CD4-positive, CD25-positive, alpha-beta regulatory T cell (primary cell): ENCODE measurements at places on chromosomes 12 and 14. TPM values are rescaled to one million over a fixed set of nuclear protein-coding genes. Genes with fewer than 3 reads are reported as not detected.

Gene SLC17A8
- not detected for total RNA-seq

Gene CLECL1
- 0.84 TPM for total RNA-seq

Gene AICDA
- total RNA-seq, result not detected

Gene JPH4
- total RNA-seq, result not detected

Gene MYBPC1
- total RNA-seq, result not detected

GRCh38 chr14:45066667-45067066 is 17.2 kb upstream of the PRPF39 start:
- H3K36me3 ChIP-seq, result no peaks in the 10 kb centered on the region
- H3K27me3 ChIP-seq, result no peaks in the 10 kb centered on the region
- H3K4me3 ChIP-seq, result no peak overlapping the region
- no peaks in the 10 kb centered on the region for H3K4me1 ChIP-seq

DNA sequence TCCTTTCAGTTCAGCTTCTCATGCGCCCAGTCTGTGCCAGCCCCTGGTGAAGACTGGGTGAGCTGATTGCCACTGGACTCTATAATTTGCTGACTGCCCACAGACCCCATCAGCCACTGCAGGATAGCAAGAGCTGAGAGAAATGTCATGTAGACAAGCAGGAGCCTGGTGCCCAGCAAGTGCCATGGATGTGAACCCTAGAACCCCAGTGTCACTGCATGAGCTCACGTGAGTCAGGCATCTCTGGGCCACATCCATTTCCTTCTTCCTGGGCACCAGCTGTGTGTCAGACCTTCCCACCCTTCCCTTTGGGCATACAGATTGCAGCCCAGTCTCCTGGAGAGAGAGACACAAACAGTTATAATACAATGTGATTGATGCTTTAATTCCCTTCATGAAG is 73.8 kb downstream of the NTF3 start:
- no peak for DNase-seq
- H3K27ac ChIP-seq, result no peak overlapping the region
- H3K4me1 ChIP-seq, result no peaks in the 10 kb centered on the region
- H3K27me3 ChIP-seq, result no peaks in the 10 kb centered on the region

- H3K36me3 ChIP-seq, result peaks cover 6% of the 10 kb centered on the region
- DNase-seq, result no peak
These were observed 47.6 kb downstream of the CRACR2A start for GRCh38 chr12:3705354-3705675.

GRCh38 chr14:81633496-81633895 is 99.8 kb upstream of the SEL1L start:
- no peaks in the 10 kb centered on the region for H3K4me1 ChIP-seq
- no peaks in the 10 kb centered on the region for H3K27me3 ChIP-seq
- DNase-seq, result no peak
- H3K36me3 ChIP-seq, result no peaks in the 10 kb centered on the region
- H3K27ac ChIP-seq, result no peak overlapping the region

DNA sequence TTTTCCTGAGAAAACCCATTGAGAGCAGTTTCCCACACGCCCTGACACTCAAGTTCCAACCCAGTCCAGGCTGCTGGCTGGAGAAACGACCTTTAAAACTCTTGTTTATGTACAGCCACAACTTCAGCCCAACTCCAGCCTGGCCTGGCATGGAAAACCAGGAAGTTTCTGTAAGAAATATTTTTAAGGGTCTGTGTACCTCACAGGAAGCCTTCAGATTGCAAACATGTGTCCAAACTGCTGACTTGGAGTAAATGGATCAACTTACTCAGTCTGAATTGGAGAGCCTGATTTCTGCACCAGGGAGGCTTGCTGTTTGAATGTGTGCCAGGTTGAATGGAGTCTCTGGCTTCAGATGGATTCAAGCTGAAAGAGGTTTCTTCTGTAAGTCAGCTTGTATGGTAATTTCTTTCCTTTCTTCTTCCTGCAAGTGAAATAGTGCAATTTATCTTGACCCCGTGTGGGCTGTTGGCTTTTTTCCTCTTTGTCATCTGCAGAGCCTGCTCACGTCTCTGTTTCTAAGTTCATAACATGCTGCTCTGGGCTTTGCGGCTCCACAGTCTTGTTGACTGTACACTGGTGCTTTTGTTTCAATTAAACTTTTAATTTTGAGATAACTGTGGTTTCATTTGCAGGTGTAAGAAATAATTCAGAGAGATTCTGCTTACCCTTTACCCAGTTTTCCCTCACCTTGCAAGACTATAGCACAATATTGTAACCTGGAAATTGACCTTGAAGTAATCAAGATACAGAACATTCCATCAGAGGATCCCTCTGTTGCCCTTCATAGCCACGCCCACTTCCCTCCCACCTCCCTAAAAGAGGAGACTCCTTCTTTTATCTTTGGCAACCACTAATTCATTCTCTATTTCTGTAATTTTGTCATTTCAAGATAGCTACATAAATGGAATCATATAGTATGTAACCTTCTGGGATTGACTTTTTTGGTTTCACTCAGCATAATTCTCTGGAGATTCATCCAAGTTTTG is 109.7 kb upstream of the PRMT8 start:
- no peak for DNase-seq
- no peaks in the 10 kb centered on the region for H3K27me3 ChIP-seq
- H3K4me3 ChIP-seq, result no peak overlapping the region
- no peaks in the 10 kb centered on the region for H3K36me3 ChIP-seq

DNA sequence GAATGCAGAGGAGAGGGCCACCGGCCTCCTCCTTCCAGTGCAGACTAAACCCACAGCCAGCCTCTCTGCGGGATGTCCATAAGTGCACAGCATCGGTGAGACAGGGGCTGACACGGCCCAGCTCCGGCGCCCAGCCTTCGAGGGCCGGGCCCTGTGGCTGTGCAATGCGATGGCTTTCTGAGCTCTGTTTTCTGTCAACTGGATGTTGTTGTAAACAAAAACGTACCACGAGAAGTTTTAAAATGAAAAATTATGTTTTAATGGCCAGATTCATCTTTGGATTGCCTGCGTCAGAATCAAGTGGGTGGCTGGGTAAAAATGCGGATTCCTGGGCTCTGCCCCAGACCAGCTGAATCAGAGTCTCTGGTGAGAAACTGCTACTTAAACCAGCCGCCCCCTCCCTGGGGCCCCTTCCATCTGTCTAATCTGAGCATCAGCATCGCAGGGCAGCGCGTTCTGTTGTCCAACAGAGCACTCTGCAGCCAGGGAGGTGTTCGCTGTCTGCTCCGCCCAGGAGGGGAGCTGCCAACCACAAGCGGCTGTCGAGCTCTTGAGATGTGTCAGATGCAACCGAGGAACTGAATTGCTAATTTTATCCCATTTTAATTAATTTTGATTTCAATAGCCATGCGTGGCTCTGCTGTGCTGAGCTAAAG is 133.4 kb downstream of the RFLNA start:
- H3K36me3 ChIP-seq, result peaks cover 48% of the 10 kb centered on the region
- DNase-seq, result no peak
- no peak overlapping the region for H3K4me3 ChIP-seq
- no peak overlapping the region for H3K27ac ChIP-seq
